Activated T-helper 1 cell treated with anti-CD3 and anti-CD28 coated beads, Interleukin-2, amount 50 U/mL, for 16 hours (primary cell): ENCODE measurements at places on chromosomes 2 and 18.

DNA sequence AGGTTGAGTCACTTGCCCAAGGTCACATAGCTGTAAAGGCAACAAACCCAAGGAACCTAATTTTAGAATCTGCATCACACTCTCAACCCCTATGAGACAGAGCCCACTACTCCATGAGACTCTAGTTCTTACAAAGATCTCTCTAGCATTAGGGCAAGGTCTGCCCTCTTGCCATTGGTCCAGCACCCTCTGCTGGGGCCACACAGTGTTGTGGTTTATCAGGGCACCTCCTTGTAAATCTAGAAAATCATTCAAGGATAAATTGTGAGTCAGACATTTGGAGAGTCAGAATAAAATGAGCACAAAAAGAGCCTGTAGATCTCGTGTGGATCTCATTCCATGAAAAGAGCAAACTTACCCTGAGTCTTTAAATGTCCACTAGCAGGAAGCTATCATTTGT is 91.2 kb downstream of the SLC8A1 start:
- no peak for DNase-seq

DNA sequence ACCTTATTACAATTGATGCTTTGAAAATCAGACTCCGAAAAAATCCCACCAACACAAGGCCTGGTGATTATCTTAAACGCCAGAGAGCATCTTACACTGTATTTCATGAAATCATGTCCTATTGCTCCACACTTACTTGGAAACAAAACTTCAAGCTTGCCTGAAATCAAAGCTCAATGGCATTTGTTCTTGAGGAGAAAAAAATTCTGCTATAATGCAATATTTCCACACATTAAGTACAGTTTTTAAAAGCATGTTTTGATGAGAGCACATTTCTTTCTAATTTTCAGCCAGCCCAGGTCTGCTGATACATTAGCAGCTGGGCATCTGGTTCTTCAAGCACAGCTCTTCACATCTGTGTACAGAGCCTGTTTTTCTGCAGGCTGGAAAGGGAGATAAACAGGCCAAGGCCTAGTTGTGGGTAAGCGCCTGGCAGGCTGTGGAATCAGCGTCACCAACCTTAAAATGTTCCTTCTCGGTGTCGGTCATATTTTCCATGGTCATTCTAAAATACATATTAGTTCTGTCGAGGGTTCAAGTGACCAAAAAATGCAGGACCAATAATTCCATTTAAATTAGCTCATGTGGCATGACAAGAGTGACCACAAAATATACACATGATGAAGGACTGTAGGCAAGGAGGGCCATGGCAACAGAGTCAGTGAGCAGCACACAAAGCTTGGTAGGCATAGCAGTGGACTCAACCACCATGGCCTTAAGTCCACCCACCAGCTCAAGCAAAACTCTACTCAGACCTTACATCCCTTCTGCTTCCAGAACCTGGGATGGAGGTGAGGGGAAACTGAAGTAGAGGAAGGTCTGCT is 20.9 kb downstream of the SLC8A1 start:
- DNase-seq = no peak

- no peak for DNase-seq
Measured at GRCh38 chr2:71174207-71174606, 43.8 kb downstream of the MPHOSPH10 start.

DNA sequence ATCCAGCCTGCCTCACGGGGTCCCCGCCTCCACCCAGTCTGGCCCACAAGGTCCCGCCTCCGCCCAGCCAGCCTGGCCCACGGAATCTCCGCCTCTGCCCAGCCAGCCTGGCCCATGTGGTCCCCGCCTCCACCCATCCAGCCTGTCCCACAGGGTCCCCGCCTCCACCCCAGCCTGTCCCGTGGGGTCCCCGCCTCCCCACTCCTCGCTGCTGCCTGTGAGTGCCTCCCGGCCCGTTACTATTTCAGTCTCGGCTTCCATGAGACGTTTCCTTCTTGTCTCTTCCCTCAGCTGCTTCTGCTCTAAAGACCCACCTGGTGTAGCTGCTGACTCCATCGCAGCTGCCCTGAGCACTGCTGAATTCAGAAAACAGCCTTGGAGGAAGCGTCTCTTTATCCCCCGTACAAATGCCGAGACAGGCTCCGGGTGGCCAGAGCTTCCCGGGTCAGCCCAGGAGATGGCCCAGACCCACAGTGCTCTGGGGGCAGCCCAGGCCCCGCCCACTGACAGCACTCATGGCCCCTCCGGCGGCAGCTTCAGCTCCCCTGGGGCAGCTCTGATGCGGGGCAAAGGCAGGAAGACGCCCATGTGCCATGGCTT is 69.8 kb downstream of the NFATC1 start:
- no peak for DNase-seq

DNA sequence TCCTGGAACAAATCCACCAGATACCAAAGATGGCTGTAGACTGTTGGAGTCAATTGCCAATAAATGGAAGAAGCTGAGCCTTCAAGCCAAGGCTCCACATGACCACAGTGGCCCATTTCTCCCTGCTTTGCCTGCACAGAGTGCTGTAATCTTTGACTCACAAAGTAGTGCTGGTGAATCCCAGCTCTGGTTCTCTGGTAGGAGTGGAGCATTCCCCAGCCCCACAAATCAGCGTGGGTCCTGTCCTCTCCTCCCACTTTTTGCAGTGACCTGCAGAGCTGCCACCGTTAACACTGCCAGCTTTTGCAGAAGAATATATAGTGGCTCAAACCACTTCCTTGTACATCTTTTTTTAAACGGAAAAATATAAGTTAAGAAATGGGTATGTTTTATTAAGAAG is 93.9 kb downstream of the MGAT5 start:
- DNase-seq = no peak

DNA sequence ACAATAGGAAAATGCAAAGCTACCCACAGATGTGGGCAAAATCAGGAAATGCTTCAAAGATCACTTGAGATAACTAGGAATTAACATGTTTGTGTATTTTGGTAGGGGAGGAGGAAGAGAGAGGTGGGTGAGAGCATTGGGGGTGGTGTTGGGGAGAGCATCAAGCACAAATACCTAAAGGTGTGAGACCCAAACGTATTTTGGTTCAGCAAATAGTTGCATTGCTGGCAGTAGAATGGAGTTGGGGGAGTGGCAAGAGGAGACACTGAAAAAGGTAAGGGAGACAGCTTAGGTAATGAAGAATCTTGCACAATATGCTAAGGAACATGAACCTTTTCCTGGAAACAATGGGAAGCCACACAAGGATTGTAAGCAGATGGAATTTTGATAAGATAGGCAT is 1.5 kb upstream of the PELI1 start:
- DNase-seq = no peak

DNA sequence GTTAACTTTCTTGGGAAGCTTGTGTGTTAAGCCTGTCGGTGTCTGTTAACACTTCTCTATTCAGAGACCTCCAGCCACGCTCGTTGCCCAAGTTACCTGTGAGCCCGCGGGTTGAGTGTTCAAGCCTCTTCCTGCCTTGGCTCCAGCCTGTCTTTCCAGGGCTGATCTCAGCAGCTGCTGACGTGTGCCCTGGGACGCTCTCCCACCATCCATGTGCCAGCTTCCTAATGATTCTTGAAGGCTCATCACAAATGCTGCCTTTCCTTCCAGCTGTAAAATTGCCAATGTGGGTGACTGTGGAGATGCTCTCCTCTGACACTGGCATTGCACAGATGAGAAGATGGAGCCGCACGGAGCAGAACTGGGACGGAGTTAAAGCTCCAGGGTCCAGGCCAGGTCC is 6.1 kb downstream of the RNF144A start:
- no peak for DNase-seq

- DNase-seq = no peak
Measured at GRCh38 chr2:66346231-66346664, 88.7 kb upstream of the MEIS1 start.

DNA sequence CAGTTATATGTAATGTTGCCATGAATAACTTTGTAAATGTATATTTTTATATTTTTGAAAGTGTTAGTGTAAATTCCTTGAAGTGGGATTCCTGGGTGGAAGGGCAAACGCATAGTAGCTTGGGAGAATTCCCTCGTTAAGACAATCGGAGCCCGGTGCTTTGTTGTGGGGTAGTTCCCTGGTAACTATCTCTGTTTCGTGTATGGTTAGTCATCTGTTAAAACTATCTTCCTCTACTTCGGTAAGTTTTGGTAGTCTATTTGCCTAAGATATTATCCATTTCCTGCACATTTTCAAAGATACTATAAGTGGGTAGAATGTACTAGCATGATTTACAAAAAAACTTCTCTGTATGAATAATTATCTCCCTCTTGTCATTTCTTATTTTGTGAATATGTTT is 113.8 kb upstream of the NRXN1 start:
- no peak for DNase-seq

- DNase-seq = no peak
Measured at GRCh38 chr18:58298251-58299134, 254.5 kb downstream of the NEDD4L start.
